ENCODE measurements at places on chromosomes 2 and 18.
A peak's percentile ranks its signal among the peaks of the same experiment; 100 is the strongest.

- DNase-seq, result no peak
Observed at GRCh38 chr18:58618822-58619595, 9.9 kb downstream of the ALPK2 start.

GRCh38 chr2:203900253-203900652, 32.7 kb downstream of the CTLA4 start:
- no peak for DNase-seq

GRCh38 chr2:19914266-19914975, 12.6 kb upstream of the TTC32 start:
- DNase-seq, result no peak

DNA sequence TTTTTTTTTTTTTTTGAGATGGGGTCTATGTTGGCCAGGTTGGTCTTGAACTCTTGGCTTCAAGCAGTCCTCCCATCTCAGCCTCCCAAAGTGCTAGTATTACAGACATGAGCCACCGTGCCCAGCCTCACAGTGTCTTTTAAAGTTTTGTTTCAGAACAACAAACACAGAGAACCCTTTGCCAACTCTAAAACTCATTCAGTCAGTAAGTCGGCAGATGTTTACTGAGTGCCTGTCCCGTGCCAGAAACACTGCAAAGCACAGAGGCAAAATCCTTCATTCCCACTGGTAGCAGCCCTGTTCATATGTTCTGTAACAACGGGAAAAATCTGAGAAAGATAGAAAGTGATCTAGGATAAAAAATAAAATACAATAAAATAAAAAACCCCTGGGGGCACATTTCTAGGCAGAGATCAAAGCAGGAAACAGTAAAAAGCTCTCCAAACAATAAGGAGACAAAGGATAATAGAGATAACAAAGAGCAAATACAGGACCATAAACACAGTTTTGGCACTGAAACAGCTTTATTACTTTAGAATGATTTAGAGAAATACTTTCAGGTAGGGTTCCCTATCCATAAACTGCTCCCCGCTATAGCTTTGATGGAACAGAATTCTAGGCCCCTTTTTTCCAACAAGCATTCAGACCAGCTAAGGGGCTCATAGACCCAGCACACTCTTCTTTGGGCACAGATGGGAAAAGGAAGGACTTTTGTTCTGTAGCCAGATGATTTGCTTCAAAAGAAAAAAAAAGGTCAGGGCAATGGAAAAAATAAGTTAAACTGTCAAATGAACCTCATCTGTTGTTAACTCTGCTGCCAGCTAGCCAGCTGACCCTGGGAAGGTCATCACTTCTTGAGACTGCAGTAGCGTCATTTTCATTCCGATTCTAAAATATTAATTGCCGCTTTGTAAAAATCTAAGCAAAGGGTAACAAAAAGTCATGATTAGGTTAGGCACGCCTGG, 212.3 kb downstream of the CDH20 start:
- no peak for DNase-seq

DNA sequence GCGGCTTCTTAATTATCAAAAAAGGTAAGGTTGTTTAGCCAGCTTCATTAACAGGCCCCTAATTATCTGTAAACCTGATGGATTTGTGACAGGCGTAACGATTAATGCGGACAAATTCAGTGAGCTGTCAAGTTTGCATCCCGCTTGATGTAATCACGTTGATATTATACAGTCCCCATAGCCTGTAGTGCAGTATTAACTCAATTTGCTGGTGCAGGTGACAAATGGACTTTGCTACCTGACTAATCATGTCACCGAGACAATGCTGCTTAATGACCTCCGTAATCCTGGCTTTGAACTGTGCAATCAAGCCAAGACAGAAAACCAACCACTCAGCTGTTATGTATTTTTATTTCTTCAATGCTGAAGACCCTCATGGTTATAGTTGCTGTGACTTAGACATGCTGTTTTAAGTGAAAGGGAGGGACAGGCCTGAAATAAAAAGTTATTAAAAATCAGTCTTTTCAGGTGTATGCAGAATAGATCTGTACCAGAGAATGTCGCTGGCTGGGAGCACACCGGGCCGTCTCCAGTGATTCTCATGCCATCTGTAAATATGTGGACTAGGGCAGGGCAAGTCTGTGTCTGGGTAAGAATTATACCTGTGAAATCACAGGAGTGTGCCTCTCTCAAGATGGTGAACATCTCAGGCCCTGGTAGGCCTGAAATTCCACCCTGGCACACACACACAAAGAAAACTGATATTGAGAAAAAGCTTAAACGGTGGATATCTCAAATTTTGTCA, 4.3 kb downstream of the TSHZ1 start:
- DNase-seq, result no peak

DNA sequence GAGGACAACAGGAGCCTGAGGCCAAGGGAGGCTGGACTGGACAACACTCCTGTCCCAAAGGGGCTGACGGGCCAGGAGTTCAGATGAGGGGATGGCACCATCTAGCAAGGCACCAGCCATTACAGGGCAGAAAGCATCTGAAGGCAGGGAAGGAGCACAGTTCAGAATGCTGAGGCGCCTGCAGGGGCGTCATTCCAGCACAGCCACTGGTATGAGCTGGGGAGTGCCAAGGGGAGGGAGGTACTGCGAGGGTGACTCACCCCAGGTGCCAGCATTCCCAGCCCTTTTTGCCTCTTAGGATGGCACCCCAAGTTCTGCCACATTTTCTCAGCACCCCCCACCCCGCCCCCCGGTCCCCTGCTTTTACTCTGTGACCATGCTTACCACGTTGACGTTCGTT, 129.8 kb upstream of the EPAS1 start:
- no peak for DNase-seq

DNA sequence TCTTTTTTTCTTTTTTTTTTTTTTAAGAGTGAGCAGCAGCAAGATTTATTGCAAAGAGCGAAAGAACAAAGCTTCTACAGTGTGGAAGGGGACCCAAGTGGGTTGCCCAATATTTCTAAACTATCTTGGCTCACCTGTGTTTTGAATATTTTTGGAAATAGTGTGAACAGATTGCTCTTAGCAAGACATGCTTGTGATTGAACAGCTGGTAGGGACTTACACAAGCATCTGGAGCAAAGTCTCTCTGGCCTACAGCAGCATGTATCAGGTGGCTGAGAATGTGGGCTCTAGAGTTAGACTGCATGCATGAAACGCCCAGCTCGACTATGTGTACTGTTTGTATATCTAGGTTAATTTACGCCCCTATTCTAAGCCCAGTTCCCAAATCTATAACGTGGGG, 40.3 kb upstream of the FBXO11 start:
- DNase-seq, result no peak

GRCh38 chr2:27377618-27378095, 2.9 kb downstream of the ZNF513 start:
- DNase-seq, result peak; percentile 38

- no peak for DNase-seq
Observed at GRCh38 chr18:8834881-8835280, 129.5 kb downstream of the MTCL1 start.

DNA sequence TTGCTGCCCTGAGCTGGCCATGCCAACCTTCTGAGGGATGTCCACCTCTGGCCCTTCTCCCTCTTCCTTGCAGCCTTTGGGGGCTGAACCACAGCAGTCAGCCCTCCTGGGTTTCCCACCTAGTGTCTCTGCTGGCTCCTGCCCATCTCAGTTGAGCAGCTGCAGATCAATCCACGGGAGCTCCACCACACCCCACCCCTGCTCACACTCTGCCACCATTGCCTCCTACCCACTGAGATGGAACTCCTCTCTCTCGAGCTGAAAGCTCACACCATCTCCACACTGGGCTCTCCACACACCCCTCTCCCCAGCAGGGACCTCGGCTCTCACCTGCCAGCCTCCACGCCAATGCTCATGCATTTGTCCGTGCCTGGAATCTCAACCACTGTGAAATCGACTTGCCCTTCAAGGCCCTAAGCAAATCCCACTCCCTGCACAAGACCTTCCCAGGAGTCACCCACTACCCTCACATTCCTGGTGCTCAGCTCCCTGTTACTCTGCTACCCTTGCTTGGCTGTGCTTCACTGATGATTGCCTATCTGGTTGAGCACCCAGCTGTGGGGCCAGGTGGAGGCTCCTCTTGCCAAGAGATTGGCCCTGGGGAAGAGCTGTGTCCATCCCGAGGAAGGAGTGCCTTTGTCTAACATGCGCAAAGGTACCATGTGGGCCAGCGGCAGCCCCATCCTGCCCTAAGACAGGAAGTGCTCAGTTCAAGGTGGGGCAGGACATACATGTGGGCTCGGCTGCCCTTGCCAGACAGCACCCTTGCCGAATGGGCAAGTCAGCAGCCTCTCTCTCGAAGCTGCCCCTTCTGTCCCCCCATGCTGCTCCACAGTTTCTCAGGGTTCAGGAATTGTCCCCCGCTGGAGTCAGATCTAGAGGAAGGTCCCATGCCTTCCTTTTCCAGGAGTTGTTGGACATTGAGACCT, 208.7 kb downstream of the CYP26B1 start:
- no peak for DNase-seq

DNA sequence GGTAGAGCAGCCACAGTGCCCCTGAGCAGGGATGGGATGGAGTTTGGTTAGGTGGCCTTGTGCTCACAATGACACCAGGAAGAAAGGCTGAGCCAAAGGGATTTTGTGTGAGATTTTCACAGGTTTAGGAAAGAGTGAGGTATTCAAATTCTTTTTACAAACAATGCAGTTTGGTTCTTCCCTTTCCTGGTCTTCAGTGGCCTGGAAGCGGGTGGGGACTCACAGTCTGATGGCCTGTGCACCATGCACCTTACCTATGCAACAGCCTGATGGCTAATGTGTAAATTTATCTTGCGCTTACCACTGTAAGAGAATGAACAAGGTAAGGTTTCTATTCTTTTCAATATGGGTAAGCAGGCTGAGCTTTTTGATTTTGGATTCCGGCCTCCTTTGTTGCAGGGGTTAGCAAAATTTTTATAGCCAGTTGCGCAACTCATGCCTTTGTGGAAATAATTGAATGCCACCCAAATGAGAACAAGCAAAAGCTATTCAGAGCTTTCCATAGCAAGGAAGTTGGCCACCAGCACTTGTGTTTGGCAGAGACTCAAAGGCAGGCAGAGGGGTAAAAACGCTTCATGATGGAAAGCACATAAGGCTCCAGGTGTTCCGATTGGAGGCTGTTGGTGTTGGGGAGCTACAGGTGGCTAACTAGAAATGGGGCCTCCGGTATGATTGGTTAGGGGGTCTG, 23.8 kb upstream of the IL1R2 start:
- no peak for DNase-seq

- no peak for DNase-seq
Observed at GRCh38 chr2:64857581-64858471, 131.4 kb upstream of the SLC1A4 start.

DNA sequence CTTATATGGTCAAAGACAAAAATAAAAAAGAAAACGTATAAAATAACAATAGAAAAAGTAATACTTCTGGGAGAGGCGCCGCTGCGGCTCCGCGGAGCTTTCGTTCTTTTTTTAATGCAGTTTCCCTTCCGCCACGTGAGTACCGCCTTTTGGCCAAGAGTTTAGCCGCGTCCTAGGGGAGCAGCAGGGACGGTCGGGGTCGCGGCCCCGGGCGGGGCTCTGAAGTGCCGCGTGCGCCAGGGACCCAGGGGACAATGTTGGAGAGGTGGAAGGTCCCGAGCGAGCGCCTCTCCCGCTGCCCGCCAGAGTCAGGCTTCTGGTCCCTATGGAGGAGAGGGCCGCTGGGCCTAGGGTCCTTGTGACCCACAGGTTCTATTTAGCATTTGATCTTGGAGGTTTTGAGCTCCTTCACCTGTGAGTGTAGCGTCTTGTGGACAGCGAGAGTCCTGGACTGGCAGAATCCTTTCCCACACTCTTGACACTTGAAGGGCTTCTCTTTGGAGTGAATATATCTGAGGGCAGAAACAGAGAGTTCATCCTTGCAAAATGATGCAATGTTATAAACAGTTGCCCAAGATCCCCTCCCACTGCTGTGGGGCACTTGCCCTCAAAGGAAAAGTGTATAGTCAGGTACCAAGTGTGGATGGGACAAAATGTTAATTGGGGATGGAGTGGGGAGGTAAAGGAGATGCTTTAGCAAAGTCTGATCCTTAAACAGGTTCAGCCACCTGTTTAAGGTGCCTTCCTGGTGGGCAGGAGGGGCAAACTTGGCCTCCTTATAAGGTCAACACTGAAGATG, 6.3 kb downstream of the OSR1 start:
- no peak for DNase-seq

GRCh38 chr2:198654646-198655045, 803.1 kb downstream of the SATB2 start:
- no peak for DNase-seq

DNA sequence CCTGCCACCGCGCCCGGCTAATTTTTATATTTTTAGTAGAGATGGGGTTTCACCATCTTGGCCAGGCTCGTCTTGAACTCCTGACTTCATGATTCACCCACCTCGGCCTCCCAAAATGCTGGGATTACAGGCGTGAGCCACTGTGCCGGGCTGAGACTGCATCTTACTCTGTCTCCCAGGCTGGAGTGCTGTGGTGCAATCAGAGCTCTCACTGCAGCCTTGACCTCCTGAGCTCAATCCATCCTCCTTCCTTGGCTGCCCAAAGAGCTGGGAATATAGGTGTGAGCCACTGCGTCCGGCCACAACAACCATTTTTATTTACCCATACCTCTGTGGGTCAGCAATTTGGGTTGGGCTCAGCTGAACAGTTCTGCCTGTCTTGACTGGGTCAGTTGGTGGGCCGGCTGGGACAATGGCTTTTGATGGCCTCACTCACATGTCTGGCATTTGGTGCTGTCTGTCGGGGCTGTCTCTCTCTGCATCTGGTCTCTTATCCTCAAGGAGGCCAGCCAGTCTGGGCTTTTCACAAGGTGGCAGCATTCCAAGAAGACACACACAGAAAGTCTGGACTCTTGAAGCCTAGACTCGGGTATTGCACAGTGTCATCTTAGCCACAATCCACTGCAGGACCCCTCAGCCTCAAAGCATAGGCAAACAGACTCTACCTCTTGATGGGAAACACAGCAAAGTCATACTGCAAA, 116.8 kb upstream of the GATA6 start:
- no peak for DNase-seq

- no peak for DNase-seq
Observed at GRCh38 chr2:187855689-187856088, 301.5 kb upstream of the TFPI start.

GRCh38 chr18:68721681-68722583, 7.0 kb upstream of the TMX3 start:
- DNase-seq, result no peak

DNA sequence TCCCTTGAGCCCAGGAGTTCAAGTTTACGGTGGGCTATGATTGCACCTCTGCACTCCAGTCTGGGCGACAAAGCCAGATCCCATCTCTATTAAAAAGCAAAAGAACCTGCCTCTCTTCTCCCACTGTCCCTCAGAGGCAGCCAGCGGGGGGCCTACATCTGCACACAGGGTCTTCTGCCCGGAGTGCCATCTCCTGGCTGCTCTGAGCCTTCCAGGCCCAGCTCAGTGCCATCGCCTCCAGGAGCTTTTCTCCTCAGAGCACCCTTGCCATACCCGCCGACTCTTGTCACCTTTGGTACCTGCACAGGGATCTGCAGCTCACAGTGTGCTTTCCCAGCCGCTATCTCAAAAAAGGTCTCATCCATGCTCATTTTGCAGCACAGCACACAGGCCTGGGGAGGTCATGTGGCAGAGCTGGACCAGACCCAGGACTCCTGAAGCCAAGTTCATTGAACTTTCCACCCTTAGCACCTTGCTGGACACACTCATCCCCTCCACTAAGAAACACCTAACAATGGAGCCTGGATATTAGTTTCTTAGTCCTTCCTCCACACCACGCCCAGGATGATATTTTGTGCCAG, 186.3 kb downstream of the HAUS1 start:
- DNase-seq, result no peak

- DNase-seq, result no peak
Observed at GRCh38 chr2:143125717-143126116, 3.5 kb upstream of the ARHGAP15 start.

- no peak for DNase-seq
Observed at GRCh38 chr2:54455131-54455562, 980 bp upstream of the SPTBN1 start.

Measured in RWPE2 (cell line).